NCI-H1436 (cell line): ENCODE measurements at places on chromosomes 16 and 17.

GRCh38 chr17:47896672-47897490, 845 bp downstream of the SP2 start:
- DNase-seq = no peak

DNA sequence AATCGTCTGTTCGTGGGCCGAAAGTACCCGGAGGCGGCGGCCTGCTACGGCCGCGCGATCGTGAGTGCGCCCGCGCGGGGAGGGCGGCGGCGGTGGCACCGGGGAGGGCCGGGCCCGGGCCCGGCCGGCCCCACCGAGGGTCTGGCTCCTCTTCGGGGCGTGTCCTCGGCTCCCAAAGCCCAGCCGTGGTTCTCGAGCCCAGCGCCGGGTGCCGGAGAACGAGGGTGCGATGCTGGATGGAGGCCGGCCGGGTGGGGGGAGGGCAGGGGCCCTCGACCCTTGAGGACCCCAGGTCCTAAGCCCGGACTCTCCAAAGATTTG, 375 bp downstream of the STUB1 start:
- DNase-seq = no peak

DNA sequence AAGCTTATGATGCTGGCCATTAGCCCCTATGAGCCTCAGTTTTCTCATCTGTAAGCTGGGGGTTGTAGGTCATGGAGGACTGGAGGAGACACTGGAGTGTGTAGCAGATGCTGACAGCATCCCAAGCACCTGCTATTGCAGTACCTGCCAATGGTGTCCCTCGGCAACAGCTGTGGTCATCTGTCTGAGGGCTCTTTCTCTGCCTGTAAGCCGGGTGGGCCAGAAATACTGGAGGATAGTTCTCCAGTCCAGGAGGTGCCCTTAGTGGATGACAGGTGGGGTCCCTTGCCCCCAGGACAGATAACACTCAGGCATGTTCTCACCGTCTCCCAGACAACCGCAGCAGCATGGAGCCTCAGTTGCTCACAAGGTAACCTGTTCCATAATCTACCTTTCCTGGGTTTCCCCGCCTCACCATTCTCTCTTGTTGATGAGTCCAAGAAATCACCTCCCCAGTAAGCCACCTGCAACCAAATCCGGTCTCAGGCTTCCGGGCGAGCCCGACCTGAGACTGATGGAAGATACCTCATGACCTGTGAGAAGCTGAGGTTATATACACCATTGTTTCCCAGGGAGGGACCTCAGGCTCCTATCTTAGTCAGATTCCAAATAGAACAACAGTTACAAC, 23.8 kb downstream of the NLRP1 start:
- DNase-seq = no peak

DNA sequence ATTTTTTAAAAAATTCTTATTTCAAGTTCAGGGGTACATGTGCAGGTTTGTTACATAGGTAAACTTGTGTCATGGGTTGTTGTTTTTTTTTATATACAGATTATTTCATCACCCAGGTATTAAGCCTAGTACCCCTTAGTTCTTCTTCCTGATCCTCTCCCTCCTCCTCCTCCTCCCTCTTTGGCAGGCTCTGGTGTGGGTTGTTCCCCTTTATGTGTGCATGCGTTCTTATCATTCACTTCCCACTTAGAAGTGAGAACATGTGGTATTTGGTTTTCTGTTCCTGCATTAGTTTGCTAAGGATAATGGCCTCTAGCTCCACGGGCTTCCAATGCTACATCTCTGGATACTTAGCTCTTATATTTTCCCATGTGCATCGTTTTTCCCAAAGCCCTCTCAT, 404.4 kb downstream of the HAPSTR1 start:
- DNase-seq = no peak

GRCh38 chr17:57085448-57086068, 512 bp downstream of the AKAP1 start:
- DNase-seq = peak; percentile 53

DNA sequence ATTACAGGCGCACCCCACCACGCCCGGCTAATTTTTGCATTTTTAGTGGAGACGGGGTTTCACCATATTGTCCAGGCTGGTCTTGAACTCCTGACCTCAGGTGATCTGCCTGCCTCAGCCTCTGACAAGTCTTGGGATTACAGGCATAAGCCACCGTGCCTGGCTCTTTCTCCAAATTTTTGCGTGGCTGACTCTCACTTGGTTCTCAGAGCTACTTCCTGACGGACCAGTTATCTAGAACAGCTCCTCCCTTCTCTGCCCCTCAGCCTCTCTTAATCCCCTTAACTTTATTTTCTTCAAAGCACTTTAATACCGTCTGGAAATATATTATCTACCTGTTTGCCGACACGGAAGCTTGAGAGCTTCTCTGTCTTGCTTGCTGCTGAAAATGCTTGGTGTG, 4.2 kb downstream of the YPEL2 start:
- DNase-seq = no peak
